ENCODE measurements at places on chromosomes 5 and 9.

- no peak for DNase-seq
Observed at GRCh38 chr5:124740991-124741583, 5.4 kb downstream of the ZNF608 start.

GRCh38 chr9:78767490-78767889, 470.6 kb downstream of the PSAT1 start:
- DNase-seq = no peak

- no peak for DNase-seq
Observed at GRCh38 chr9:135176284-135176683, 88.8 kb downstream of the OLFM1 start.

DNA sequence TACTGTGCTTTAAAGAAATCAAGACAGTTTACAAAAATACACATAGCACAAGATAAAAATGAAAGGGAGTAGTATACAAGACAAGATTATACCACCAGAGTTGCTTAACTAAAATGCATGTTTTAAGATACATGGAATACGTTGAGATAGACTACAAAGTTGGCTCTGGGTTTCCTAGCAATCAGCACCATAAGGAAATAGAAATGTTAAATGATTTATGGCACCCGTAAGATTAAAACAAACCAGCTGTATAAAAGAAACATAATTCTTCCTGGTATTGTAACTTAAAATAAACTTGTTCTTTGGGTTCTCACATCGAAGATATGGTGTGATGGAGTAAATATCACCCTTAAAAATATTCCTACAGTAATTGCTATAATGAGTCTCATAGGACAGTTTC, 9.9 kb upstream of the CSNK1G3 start:
- no peak for DNase-seq

DNA sequence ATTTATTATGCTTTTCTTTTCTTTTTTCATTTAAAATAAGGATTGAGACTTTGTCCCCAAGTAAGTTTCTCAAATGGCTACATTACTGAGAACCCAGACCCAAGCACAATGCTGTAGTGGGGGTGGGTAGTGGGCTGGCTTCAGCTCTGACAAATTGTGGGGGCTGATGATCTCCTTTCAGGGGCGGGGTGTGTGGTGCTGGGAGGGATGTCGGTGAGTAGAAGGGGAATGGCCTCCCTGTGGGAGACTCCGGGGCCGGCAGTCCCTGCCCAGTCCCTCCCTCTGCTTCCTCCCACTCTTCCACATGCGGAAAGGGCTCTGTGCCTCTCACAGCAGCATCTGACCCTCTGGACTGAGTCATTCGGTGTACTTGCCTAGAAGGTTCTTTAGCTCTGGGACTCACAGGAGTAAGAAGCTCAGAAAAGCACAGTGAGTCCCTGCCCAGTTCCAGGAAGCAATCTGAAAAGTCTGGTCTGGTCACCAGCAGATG, 14.3 kb downstream of the CD180 start:
- no peak for DNase-seq

DNA sequence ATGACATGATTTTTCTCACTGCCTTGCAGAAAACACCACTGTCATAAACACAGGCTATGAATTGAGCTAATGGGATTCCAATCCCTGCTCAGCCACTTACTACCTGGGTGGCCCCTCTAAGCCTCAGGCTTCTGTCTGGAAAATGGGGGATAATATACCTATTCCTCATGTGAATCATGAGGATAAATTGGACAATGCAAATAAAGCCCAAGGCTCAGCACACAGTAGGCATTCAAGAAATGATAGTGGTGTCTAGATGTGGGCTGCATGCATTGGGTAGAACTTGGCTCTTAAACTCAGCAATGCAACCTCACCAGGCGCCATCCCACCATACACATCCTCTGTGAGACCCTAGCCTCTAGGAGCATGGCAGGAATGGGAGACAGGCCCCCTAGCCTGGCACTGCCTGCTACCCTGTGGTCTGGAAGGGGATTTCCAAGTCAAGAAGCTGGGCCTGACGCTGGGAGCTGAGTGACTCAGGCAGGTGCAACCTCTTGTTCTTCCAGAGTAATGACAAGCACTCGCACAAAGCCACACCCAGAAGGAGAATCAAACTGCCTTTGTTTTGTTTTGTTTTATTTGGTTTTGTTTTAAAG, 2.3 kb upstream of the TNIP1 start:
- no peak for DNase-seq

DNA sequence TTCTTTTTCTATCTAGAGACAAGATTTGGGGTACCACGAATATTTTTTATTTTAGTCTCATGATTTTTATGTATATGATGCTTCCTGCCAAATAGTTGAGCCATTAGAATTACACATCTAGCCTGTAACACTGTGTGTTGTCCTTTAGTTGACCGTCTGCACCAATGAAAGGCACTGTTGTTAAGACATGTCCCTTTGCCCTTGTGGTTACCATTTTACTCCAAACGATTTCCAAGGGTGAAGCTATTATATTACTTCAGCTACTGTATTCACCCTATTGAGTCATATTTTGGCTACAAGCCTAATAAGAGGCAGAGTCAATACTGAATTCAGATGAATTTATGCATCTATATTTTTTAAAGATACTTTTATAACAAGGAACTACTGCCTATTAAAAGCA, 207.6 kb downstream of the CETN3 start:
- DNase-seq = no peak

GRCh38 chr5:107418902-107419301, 251.8 kb downstream of the EFNA5 start:
- DNase-seq = no peak

- no peak for DNase-seq
Observed at GRCh38 chr5:50867140-50867539, 200.7 kb downstream of the PARP8 start.
